HTR-8/SVneo (cell line): ENCODE measurements at places on chromosomes 1 and 21.
A peak's percentile ranks its signal among the peaks of the same experiment; 100 is the strongest.

- DNase-seq, result no peak
Observed at GRCh38 chr1:156281281-156281680, 1.3 kb downstream of the SMG5 start.

GRCh38 chr1:29518183-29518835 lies 282.0 kb downstream of the PTPRU start:
- DNase-seq, result no peak

DNA sequence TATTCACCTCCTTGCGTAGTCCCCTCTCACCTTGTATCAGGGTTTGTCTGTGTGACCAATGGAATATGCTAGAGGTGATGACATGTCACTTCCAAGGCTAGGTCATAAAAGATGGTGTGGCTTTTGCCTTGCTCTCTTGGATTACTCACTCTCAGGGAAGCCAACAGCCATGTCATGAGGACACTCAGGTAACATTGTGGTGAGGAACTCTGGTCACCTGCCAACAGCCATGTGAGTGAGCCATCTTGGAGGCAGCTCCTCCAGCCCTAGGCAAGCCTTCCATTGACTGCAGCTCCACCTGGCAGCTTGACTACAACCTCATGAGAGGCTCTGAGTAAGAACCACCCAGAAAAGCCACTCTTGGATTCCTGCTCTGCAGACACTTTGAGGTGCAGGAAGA lies 11.0 kb upstream of the HEYL start:
- no peak for DNase-seq

DNA sequence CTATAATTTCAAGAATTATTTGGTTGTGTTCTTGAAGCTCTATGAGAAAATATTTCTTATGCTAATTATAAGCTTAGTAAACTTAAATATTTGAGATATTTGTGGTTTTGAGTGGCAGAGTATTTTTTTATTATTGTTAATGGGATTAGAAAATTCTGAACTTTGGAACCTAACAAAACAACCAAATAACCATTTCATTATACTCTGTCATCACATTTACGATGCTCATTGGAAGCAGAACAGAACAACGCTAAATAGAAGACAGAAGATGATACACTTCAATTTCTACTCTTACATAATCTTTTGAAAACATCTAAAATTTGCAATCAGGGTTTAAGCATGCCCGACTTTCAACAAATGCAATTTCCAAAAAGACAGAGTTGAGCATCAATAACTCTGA lies 270.2 kb downstream of the PTPRC start:
- DNase-seq, result no peak

DNA sequence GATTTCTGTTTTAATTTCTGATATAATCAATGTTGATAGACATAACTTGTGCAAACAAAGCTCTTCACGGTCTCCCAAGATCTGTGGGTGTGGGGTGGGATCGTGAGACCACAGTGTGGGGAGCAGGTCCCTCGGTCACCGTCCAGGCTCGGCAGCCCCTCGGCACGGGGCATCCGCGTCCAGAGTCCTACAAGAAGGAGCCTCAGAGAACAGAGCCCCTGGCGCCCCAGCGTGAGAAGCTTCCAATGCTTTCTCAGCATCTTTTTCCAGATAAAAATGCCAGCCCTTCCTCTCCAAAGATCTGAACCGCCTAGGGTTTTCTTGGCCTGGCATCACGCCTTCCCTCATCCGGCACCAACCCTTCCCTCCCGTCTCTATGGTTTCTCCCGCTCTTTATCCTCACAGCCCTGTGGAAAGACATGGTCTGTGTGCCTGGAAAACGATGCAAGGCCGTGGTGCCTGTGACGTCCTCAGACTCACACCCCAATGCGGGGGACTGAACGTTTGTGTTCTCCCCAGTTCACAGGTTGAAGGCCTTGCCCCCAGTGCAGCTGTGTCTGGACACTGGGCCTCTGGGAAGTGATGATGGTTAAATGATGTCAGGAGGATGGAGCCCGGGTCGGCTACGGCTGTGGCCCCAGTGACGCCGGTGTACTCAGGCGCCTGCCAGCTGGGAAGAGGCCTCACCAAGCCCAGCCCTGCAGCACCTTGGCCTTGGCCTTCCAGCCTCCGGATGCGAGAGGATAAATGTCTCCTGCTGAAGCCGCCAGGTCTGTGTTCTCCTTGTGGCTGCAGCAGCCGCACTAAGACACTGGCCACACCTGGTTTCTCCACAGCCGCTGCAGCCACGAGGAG lies 45.9 kb upstream of the COL6A2 start:
- no peak for DNase-seq

- peak; percentile 61 for DNase-seq
Observed at GRCh38 chr1:116570358-116571214, at the start of gene CD58. Gene CD58, minus strand, starts transcription at chr1:116571026. Its CDS starts 54 bp downstream, at chr1:116570972.

GRCh38 chr1:28890836-28891235 lies 23.5 kb upstream of the EPB41 start:
- no peak for DNase-seq

DNA sequence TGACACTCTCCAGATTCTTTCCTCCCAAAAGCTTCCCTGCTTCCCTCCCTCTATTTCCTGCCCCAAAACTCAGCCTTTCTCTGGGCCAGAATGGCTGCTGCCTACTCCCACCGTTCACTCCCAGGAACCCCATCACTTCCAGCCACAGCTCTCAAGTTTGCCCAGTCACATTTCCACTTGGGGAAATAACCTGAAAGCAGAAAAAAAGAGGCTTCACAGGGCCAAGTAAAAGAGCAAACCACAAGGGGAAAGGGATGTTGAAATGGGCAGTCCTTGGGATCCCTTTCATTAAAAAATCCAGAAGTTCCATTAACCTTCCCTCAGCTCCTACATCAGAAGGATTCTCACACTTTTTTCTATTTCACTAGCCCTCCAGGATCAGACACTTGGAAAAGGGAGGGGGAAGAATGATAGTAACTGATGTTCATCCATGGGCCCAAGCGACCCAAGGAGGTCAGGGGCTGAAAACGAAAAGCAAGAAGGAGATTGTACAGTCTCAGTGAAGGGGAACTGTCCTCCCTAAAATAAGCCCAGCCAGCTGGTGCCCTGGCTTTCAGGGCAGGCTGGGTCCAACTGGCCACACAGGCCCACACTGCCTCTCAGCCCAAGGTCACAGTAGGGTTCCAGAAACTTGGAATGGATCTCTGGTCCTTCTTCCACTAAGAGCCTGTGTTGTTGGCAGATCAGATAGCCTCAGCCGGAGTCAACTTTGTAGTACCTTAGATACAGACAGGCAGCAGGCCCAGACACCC lies 49.7 kb downstream of the DMAP1 start:
- no peak for DNase-seq

GRCh38 chr1:96080925-96081324 lies 640.7 kb upstream of the PTBP2 start:
- no peak for DNase-seq

GRCh38 chr1:227416156-227416830 lies 98.0 kb upstream of the CDC42BPA start:
- DNase-seq, result no peak

GRCh38 chr1:184152974-184153373 lies 101.4 kb downstream of the TSEN15 start:
- no peak for DNase-seq

GRCh38 chr1:69421286-69421685 lies 146.4 kb upstream of the LRRC7 start:
- DNase-seq, result no peak

DNA sequence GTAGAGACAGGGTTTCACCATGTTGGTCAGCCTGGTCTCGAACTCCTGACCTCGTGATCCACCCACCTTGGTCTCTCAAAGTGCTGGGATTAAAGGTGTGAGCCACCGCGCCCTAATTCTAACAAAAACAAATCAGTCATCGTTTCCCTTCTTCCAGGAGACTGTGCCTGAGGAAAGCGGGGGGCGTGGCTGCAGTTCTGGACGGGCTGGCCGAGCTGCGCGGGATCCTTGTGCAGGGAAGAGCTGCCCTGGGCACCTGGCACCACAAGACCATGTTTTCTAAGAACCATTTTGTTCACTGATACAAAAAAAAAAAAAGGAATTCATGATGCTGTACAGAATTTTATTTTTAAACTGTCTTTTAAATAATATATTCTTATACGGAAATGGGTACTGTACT lies 104.2 kb downstream of the WDR4 start:
- DNase-seq, result no peak

- DNase-seq, result no peak
Observed at GRCh38 chr1:177802304-177802703, 167.6 kb downstream of the SEC16B start.

DNA sequence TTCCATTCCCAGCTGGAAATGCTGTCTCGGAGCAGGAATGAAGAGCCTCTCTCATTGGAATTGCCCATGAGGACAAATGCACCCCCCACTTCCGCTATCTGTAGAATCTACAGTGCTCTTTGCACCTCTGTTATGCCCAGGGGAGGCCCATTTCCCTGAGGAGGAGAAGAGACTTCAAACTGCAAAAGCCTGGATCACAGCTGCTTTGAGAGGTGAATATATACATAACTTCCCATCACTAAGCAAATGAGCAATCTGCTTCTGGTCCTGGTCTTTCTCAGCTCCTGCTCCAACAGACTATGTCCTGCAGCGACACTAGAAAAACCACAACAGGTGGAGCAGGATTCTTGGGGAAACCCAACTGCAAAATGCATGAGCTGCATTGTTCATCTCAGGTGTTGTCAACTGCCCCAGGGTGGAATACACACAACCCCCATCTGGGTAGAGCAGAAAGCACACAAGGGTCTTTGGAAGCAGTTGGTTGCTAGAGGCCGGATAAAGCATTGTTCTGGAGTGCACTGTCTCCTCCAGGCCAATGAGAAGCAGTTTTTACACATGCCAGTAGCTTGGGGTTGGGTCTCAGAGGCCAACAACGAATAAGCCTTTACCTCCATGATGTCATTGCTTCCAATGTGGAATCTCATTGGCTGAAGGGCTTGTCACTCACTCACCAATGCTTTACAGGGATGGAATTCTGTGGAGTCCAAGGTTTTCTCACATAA lies 67.7 kb upstream of the RAB4A start:
- DNase-seq, result no peak

GRCh38 chr1:182143154-182143657 lies 81.7 kb upstream of the ZNF648 start:
- peak; percentile 66 for DNase-seq
